ENCODE measurements at places on chromosomes 4 and X.

GRCh38 chrX:123755107-123755506 is 22.3 kb upstream of the THOC2 start:
- no peak for DNase-seq

DNA sequence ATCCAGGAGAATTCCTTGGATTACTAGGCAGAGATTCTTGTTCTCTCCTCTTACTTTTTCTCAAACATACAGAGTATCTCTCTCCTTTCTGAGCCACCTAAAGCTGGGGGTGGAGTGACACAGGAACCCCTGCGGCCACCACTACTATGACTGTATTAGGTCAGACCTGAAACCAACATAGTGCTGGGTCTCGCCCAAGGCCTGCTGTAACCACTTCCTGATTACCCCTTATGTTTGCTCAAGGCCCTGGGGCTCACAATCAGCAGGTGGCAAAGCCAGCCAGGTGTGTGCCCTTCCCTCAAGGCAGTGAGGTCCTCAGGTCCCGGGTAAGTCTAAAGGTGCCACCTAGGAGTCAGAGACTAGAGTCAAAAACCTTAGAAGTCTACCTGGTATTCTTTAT is 166.4 kb downstream of the PARM1 start:
- DNase-seq: no peak

GRCh38 chr4:132707955-132708354 is 441.1 kb upstream of the PCDH10 start:
- no peak for DNase-seq

DNA sequence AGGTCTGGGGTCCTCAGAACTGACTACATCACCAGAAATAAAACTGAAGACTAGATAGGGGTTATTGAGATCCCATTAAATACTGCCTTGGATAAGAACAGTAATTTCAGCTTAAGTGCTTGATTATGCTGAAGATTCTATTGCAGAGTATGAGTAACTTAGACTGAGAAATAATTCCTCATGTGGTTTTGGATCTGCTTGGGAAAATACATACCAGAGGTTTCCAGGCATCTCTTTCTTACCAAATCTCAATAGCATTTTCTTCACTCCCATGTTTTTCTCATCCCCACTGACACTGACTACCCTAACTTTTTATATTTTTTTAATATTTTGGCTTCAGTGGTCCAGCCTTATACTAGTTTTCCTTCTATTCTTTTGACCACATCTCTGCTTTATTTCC is 92.0 kb upstream of the TEX13D start:
- no peak for DNase-seq

Measured in activated T-cell treated with anti-CD3 and anti-CD28 coated beads for 48 hours (primary cell).